ENCODE measurements at places on chromosomes 4 and X.

DNA sequence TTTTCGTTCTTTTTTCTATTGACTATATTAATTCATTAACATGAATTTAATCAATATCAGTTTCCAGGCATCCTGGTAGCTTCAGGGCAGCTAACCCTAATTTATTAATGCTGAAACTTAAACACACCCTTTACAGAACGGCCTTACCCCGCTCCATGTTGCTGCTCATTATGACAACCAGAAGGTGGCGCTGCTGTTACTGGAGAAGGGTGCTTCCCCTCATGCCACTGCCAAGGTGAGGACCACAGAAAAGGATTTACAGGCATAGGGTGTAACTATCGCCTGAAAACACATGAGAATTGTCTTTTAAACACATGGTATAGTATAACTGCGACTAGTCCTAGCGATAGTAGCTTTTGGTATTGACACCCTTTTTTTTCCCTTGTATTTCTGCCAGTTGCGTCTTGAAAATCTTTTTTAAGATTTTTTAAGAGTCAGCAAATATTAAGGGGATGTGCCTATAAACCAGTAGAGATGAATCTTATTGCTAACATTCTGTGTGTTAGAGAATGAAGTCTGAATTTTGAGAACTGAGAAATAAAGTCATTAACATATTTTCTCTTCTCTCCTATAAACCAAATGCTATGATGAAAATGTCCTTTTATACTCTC lies 229.0 kb downstream of the ANK2 start:
- DNase-seq: peak; percentile 71

- no peak for DNase-seq
These were observed 582.8 kb upstream of the CPEB2 start for GRCh38 chr4:14419516-14419915.

- no peak for DNase-seq
These were observed 5.7 kb downstream of the CD99 start for GRCh38 chrX:2696698-2697215.

DNA sequence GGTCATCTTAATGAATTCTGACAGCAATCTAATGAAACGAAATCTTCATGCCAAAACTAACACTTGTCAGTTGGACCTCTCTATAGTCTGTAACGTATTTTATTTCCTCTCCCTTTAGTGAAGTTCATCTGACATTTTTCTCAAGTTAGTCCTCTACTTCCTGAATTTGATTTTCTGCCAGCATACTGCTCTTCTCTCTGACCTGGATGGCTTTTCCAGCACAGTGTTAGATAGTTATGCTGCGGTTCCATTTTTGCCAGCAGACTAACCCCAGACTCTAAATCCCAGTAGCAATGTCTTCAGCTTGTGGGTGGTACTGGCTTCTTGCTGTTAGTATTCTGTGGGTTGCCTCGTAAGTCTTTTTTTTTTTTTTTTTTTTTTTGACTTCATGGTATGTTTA lies 146.7 kb upstream of the VEGFC start:
- no peak for DNase-seq

DNA sequence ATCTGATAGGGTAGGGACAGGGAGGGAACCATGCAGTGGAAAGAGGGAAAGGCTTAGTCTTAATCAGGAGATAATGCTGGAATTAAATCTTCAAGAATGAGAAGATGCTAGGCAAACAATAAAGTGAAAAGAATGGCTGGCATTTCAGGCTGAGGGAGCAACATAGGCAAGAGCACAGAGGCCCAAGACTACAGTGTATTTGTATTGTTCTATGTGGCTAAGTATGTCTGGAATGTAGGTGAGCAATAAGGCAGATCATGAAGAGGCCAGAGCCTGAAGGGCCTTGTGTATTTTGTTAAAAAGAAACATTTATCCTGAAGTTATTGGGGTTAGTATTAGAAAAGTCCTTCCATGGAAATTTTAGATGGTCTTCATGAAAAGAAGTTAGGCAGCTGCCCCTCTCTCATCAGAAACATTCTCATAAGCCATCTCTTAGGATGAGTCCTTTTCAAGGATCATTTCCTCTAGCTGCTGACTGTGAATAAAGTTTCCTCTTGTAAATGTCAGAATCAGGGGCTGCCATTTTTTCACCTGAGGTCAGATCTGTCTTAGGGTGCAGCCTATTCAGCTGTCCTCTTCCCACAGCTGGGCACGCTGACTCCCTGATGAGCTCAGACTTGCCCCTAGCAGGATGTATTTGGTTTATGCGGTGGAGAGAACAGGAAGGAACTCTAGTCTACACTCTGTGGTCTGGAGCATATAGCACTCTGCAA lies 46.3 kb downstream of the ATP10D start:
- DNase-seq: peak; percentile 16

DNA sequence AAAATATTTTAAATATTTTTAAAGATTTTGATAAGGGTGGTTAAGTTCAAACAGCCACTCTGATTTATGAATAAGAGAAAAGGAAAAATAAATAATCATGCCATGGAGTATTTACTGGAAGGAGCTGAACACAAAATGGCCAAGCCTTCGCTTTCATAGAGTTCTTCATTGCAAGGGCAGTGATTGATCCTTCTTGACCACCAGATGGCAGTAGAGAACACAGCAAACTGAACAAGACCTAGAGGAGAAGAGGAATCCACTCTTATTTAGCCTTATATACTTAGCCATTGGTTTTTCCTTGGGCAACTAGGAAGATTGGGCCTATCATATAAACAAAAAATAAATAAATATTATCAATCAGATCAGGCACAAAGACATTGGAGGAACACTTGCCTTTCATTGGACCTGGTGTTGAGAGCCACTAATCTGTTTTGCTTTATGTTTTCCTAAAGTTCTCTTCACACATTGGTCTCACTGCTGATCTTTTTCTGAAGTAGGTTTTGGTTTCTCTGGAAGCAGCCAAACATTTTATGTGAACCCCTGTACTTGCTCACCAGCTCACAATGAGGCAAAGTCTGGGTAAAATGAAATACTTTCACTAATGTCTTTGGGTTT lies 58.1 kb upstream of the PARM1 start:
- DNase-seq: peak; percentile 64

DNA sequence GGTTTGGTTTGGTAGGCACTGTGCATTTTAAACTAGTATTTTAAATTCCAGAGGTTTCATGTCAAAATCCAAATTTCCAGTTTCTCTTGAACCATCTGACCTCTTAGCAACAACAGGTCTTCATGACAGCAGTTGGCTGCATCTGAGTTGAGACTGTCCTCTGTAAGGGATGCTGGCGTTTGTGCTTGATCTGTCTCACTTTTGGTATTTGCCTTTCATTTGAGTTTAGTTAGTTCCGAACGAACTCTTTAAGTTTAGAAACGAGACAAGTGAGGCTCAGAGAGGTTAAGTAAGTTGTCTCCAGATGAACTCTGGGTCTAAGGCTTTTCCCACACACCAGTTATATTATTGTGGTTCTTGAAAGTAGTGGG lies 29.1 kb downstream of the SPARCL1 start:
- DNase-seq: no peak

- no peak for DNase-seq
These were observed 155.8 kb downstream of the STAG2 start for GRCh38 chrX:124117325-124117724.

- no peak for DNase-seq
These were observed 580.5 kb upstream of the FAT1 start for GRCh38 chr4:187304133-187304532.

DNA sequence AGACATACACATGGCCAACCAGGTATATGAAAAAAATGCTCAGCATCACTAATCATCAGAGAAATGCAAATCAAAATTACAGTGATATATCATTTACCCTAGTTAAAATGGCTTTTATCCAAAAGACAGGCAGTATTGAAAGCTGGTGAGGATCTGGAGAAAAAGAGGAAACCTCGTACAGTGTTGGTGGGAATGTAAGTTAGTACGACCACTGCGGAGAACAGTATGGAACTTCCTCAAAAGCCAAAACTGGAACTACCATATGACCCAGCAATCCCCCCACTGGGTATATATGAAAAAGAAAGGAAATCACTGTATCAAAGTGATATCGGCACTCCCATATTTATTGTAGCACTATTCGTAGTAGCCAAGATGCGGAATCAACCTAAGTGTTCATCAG lies 23.4 kb downstream of the ABHD18 start:
- no peak for DNase-seq

DNA sequence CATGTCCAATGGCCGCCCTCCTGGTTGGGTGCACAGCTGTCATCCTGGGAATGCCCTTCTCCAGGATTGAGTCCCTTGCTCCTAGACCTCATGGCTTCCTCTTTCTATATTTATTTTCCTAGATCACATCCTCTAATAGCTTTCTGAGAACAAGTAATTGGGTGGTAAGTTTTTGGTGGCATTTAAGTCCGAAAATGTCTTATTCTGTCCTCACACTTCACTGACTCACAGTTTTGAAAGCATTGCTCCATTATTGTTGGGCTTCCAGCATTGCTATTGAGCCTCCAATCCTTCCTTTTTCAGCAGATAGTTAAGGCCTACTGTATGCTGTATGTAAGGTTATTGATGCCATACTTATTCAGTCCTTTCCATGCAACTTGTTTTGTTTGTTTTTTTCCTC lies 25.9 kb downstream of the PGM2 start:
- DNase-seq: no peak

- no peak for DNase-seq
These were observed 63.2 kb upstream of the CT83 start for GRCh38 chrX:116526010-116526409.

GRCh38 chr4:77697860-77698590 lies 92.4 kb downstream of the CXCL13 start:
- peak; percentile 34 for DNase-seq

DNA sequence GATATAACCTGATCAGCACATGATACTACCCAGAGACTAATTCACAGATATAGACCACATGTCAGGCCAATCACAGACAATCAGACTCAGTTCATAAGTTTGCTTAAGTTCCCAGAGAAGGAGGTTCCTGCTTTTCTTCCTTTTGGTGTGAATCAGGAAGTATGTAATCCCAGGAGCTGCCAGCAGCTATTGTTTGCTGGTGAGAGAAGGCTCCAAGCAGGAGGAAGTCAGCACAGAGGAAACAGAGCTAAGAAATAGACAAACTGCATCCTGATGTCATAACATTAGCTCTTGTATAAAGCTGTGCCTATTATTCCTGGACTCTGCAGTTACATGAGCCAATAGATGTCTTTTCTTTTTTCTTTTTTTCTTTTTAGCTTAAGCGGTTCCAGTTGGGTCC lies 50.9 kb downstream of the UCHL1 start:
- no peak for DNase-seq

DNA sequence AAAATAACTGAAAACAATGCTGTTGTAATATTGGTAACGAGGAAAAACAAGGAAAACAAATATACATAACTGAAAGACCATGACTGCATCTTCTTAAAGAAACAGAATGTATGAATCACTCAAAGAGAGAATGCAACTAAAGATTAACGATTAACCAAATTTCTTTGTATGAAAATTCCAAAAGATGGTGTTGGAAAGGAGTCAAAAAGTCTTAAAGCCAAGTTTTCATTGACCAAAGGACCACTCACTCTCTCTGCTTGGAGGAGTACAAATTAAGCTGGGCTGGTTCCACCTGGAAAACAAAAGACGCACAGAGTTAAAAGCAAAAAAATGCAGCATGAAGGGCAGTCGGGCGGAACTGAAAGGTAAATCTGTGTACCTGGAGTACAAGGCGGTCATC lies 1.8 kb downstream of the DCAF12L1 start:
- no peak for DNase-seq

GRCh38 chrX:150581093-150581775 lies 12.8 kb downstream of the MTM1 start:
- peak; percentile 64 for DNase-seq

DNA sequence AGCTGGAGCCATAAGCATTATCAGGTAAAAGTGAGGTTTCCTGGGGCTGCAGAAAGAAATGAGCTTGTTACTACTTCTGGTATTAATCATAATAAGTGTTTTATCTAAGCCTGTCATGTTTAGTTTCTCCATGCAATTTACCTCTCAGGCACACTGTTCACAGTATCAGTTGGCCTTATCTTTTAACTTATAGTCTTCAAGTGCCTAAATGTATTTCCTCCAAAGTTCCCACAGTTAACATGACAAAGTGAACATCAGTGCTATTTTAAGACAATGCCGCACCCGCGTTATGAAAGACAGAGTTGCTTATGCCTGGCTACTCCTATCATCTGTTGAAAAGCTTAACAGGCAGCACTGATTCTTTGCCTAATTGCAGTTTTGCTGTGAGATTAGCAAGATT lies 408.7 kb upstream of the FAM241A start:
- no peak for DNase-seq

DNA sequence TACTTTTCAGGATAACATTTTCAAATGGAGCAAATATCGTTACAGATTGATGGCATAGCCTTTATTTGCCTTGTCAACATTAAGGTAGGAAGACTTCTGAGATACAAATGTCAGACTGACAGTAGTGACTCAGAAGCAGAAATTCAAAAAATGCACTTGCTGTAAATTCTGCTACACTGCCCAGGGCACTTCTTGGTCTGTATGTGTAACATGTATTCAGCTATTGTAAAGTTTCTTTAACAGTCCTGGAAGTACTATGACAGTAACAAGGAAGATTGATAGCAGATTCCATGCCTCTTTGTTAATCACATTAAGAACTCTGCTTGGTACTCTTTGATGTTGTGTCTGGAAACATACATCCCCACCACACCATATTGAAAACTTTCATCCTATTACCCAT lies 69.6 kb upstream of the PCDH18 start:
- DNase-seq: no peak

- no peak for DNase-seq
These were observed 195.9 kb downstream of the KDR start for GRCh38 chr4:54929459-54929858.

GRCh38 chrX:1124531-1124930 lies 87.9 kb downstream of the CRLF2 start:
- no peak for DNase-seq

DNA sequence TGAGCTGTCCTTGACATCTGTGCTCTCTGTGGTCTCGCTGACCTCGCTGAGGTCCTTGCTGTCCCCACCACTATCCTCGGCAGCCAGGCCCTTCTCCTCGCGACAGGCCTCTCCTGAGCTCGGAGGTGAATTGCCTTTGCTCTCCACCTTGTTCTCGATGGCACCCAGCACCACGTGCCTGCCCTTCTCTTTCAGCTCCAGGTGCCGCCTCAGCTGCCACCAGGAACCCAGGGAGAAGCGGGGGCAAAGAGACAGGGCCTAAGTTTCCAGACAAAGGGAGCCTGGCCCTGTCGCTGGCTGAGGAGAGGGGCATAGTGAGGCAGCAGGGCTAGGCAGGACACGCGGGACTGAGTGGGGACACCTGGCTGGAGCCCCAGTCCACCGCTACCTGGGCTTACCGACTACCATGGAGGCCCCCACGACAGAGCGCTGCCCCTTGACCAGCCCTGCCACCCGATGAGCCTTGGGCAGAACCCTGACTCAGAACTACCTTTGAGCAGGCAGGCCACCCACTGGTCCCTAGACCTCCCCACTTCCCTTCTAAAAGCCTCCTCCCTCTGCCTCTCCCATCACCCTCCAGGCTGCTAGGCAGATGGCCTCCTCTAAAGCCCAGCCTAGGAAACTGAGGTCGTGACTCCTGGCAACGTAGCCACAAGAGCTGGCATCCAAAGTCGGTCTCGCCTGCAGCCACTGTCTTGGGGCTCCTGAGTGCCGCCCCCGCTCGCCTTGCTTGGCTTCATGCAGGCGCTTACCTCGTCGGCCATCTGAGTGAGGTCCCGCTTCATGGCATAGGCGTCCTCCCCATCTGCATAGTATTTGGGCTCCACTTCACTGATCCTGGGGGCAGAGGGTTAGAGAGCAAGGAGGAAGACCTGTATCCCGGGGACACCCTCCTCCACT lies 4.2 kb upstream of the ARHGAP4 start:
- DNase-seq: no peak

GRCh38 chrX:101530944-101531343 lies 19.4 kb upstream of the ARMCX1 start:
- no peak for DNase-seq

- DNase-seq: no peak
These were observed 207.3 kb upstream of the ANXA10 start for GRCh38 chr4:167885071-167885470.

GRCh38 chrX:50707955-50708699 lies 105.9 kb downstream of the SHROOM4 start:
- no peak for DNase-seq

Measured in HepG2 (cell line).